Aorta (tissue), 5 donors: ENCODE measurements at places on chromosomes 7 and 10. TPM values are rescaled to one million over a fixed set of nuclear protein-coding genes. Genes with fewer than 3 reads are reported as not detected.

GRCh38 chr7:91267171-91267955 is 3.1 kb downstream of the FZD1 start:
- peak overlapping the region; percentile 72 for H3K4me3 ChIP-seq
- peak; percentile 55 for DNase-seq
- H3K27me3 ChIP-seq: no peaks in the 10 kb centered on the region
- no peaks in the 10 kb centered on the region for H3K36me3 ChIP-seq
- H3K4me1 ChIP-seq: no peaks in the 10 kb centered on the region

The SPDYE5 gene
- not detected for total RNA-seq

The TSPAN12 gene
- total RNA-seq: 13.4 TPM

GRCh38 chr7:112006071-112006470 is 200.1 kb downstream of the DOCK4 start:
- H3K4me3 ChIP-seq: no peak overlapping the region
- H3K36me3 ChIP-seq: no peaks in the 10 kb centered on the region
- H3K4me1 ChIP-seq: no peaks in the 10 kb centered on the region
- DNase-seq: no peak

DNA sequence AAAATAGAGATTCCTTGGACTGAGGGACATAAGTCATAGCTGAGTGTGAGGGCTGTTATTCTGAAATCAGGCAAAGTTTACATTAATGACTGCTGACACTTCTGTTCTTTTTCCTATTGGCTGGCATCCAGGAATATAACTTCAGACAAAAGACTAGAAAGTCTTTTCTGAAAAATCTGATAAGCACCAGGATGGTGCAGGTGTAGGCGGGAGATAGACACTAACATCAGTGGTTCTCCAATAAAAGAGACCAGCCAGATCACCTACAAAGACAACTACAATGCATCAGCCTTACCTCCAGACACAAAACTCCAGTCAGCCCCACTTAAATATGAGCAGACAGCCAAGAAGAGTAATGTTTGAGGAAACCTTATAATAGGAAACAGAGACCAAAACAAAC is 168.3 kb upstream of the LRGUK start:
- no peak overlapping the region for H3K4me3 ChIP-seq
- H3K27me3 ChIP-seq: no peaks in the 10 kb centered on the region
- no peaks in the 10 kb centered on the region for H3K36me3 ChIP-seq

- H3K27ac ChIP-seq: no peak overlapping the region
- H3K4me1 ChIP-seq: no peaks in the 10 kb centered on the region
- H3K27me3 ChIP-seq: no peaks in the 10 kb centered on the region
- no peaks in the 10 kb centered on the region for H3K36me3 ChIP-seq
- no peak for DNase-seq
Measured at GRCh38 chr10:78634389-78634815, 434.4 kb upstream of the ZMIZ1 start.

- H3K27me3 ChIP-seq: no peaks in the 10 kb centered on the region
- H3K27ac ChIP-seq: no peak overlapping the region
- H3K4me3 ChIP-seq: no peak overlapping the region
- no peaks in the 10 kb centered on the region for H3K36me3 ChIP-seq
- DNase-seq: peak; percentile 77
- H3K4me1 ChIP-seq: no peaks in the 10 kb centered on the region
Measured at GRCh38 chr7:156764016-156764669, 123.6 kb downstream of the RNF32 start.

GRCh38 chr7:94303695-94304094 is 91.0 kb upstream of the COL1A2 start:
- no peak overlapping the region for H3K4me3 ChIP-seq
- no peaks in the 10 kb centered on the region for H3K36me3 ChIP-seq
- no peaks in the 10 kb centered on the region for H3K27me3 ChIP-seq
- H3K4me1 ChIP-seq: peaks cover 16% of the 10 kb centered on the region
- no peak for DNase-seq

DNA sequence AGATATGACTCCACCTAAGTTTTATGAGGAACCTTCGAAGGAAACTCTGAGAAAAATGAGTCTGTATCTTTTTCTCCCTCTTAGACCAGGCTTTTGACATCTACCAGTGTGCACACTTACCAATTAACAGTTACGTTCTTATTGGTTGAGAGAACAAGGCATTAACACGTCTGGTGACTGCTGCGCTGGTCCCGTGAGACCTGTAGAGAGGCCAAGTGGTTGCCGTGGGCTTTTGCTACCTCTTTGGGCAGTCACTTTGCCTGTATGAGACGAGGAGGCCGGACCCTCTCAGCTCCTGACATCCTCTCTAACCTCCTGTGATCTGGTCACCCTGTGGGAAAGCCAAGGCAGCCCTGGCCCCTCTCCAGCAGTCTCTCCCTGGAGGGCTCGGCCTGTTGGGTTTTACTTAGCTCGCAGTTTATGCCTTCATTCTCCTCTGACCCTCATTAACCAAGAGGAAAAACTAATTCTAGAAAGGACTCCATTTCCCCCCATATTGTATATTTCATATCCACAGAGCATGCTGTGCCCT is 513.9 kb upstream of the GALNT17 start:
- H3K36me3 ChIP-seq: no peaks in the 10 kb centered on the region
- no peak for DNase-seq
- H3K27ac ChIP-seq: no peak overlapping the region
- H3K27me3 ChIP-seq: no peaks in the 10 kb centered on the region

The C7orf25 gene
- 3.2 TPM for total RNA-seq

- H3K4me3 ChIP-seq: no peak overlapping the region
- H3K27me3 ChIP-seq: no peaks in the 10 kb centered on the region
- H3K27ac ChIP-seq: no peak overlapping the region
- no peaks in the 10 kb centered on the region for H3K36me3 ChIP-seq
Measured at GRCh38 chr7:36387435-36388231, 2.0 kb upstream of the ANLN start.

The GRB10 gene
- total RNA-seq: 106 TPM

The ENTPD7 gene
- total RNA-seq: 8.2 TPM

DNA sequence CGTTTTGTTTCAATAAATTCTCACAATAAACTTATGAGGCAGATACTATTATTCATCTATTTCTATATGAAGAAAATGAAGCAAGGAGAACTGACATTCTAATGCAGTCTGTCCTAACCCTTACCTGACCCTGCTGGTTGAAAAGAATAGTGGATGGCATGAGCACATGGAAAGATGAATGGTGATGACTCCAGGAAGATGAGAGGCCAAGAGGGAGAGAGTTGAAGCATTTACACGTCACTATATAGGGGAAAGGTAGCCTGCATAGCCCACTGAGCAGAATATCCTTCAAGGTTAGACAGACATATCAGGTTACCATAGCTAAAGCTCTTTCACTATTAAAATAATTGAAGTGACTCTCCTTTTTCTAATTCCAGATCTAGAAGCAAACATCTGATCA is 163.9 kb upstream of the CDK1 start:
- H3K27ac ChIP-seq: no peak overlapping the region
- H3K4me3 ChIP-seq: no peak overlapping the region
- DNase-seq: no peak
- no peaks in the 10 kb centered on the region for H3K27me3 ChIP-seq

DNA sequence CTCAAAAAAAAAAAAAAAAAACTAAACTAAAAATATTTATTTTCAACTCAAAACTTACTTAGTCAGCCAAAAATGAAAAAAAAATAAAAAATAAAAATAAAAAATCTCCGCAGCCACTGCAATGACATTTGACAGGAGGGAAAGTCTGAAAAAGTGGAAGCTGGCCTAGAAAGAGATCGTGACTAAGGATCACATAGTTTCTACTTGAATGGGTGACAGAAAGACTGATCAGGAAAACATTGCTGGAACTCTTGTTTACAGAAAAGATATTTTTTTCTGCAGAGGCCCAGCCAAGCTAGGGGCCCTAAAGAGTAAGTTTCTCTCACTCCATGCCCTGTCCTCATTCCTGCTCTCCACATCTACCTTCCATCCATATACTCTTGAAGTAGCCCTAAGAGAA is 92.8 kb upstream of the KCND2 start:
- H3K27ac ChIP-seq: peak overlapping the region; percentile 43
- no peaks in the 10 kb centered on the region for H3K36me3 ChIP-seq
- no peak for DNase-seq
- no peak overlapping the region for H3K4me3 ChIP-seq
- H3K27me3 ChIP-seq: no peaks in the 10 kb centered on the region

DNA sequence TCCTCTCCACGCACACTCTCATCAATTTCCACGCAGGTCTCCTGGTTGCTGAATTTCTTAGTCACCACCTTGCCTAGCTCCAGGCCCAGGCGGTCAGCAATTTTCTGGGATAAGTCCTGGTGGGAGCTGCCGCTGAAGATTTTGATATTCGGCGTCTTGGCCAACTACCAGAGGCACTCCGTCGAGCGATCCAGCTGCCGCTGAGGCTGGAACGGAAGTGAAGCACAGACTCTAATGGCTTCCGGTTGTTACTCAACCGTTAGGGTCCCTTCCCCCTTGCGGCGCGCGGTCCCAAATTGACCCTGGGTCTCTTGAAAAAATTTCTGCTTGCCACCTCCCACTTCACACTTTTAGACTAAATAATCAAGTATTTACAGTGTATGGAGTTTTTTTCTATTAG is at the start of gene PRPS1L1:
TSS of gene PRPS1L1 (minus strand) at position 219 of the 400 bp plus-strand sequence.
- no peak for DNase-seq
- H3K27me3 ChIP-seq: no peaks in the 10 kb centered on the region
- no peak within 1 kb of the TSS for H3K4me3 ChIP-seq
- H3K4me1 ChIP-seq: no peaks in the 10 kb centered on the region

GRCh38 chr10:112230325-112230988 is 46.9 kb upstream of the GPAM start:
- no peak overlapping the region for H3K4me3 ChIP-seq
- H3K27me3 ChIP-seq: no peaks in the 10 kb centered on the region
- no peak for DNase-seq
- H3K4me1 ChIP-seq: no peaks in the 10 kb centered on the region
- no peak overlapping the region for H3K27ac ChIP-seq
- no peaks in the 10 kb centered on the region for H3K36me3 ChIP-seq

- H3K27me3 ChIP-seq: no peaks in the 10 kb centered on the region
- no peaks in the 10 kb centered on the region for H3K36me3 ChIP-seq
- no peak overlapping the region for H3K4me3 ChIP-seq
- H3K27ac ChIP-seq: peak overlapping the region; percentile 97
Measured at GRCh38 chr10:62019685-62020359, 118.3 kb downstream of the ARID5B start.

The CLCN1 gene
- total RNA-seq: not detected

The PLAC9 gene
- 37.7 TPM for total RNA-seq

DNA sequence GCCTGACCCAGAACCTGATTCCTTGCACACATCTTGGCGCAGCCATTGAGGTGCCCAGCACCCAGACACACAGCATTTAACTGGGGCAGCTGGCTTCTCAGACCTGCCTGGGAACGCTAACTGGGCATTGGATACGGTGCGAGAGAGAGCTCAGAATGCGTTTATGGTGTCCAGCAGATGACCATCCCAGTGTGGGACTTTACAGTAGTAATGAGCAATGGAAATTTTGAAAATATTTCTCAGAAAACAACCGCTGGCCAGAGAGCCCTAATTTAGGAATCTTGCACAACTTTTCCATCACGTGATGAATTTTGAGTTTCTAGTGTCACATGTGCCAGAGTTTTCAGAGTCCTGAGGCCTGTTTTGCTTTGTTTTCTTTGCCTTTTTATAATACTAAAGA is 78.2 kb upstream of the SEC61G start:
- no peaks in the 10 kb centered on the region for H3K27me3 ChIP-seq
- H3K27ac ChIP-seq: peak overlapping the region; percentile 86
- H3K4me3 ChIP-seq: no peak overlapping the region
- no peaks in the 10 kb centered on the region for H3K36me3 ChIP-seq
- no peak for DNase-seq
- peaks cover 4% of the 10 kb centered on the region for H3K4me1 ChIP-seq

The NAT16 gene
- total RNA-seq: not detected

The HHEX gene
- 11.5 TPM for total RNA-seq

- H3K4me1 ChIP-seq: peaks cover 5% of the 10 kb centered on the region
- no peaks in the 10 kb centered on the region for H3K36me3 ChIP-seq
- H3K4me3 ChIP-seq: no peak overlapping the region
Measured at GRCh38 chr7:132424277-132424676, 152.0 kb downstream of the PLXNA4 start.

DNA sequence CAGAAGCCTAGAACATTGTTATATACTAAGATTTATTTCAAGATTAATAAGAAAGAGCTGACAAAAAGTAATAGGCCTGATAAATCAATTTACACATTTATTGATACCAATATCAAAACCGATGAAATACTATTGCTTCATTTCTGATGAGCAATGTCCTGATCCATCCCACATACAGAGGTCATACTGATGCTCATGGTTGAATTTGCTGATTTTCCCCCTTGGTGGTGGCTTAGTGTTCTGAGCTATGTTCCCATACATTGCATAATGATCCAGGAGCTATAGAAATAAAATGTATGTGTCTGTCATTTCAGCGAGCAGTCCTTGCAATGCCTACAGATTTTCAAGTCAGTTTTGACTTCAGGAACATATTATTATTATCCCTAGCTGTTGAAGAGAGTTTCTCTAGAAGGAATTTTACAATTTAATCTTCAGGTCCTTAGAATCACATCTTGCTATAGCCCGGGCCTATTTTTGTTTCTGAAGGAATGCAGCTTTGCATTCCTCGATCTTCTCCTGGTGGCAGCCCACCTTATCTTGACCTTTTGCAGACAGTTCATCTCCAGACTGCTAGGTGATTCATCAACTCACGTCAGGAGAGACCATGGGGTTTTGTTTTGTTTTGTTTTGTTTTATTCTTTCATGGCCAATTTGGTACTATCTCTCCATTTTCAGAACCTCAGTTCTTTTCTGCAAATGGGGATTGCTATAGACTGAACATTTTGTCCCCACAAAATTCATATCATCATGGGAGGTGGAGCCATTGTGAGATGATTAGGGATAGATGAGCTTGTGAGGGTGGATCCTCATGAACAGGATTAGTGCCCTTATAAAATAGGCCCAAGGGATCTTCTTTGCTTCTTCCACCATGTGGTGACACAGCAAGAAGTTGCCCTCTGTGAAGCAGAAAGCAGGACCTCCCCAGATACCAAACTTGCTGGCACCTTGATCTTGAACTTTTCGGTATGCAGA is 465.6 kb upstream of the IGFBP3 start:
- H3K36me3 ChIP-seq: no peaks in the 10 kb centered on the region
- no peaks in the 10 kb centered on the region for H3K27me3 ChIP-seq
- no peak overlapping the region for H3K4me3 ChIP-seq
- no peak for DNase-seq

DNA sequence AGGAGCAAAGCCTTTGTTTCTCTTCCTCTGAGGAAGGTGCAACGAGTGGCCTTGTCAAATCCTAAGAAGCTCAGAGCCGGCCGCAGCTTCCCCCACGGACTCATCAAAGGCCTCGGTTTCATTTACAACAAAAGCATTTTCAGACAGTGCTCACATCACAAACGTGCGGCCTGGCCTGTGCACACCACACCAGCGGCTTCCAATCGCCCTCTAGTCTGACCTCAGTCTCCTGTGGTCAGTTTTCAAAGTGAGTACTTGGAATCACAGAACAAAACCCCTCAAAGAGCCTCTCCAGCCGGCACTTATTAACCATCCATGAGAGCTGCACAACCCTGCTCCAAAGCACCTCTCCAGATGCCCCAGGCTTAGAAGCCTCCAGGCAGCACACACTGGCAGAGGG is 3.3 kb downstream of the RADIL start:
- DNase-seq: no peak
- H3K27me3 ChIP-seq: no peaks in the 10 kb centered on the region
- no peak overlapping the region for H3K27ac ChIP-seq
- H3K36me3 ChIP-seq: no peaks in the 10 kb centered on the region
